ENCODE measurements at places on chromosomes 5 and 9.

DNA sequence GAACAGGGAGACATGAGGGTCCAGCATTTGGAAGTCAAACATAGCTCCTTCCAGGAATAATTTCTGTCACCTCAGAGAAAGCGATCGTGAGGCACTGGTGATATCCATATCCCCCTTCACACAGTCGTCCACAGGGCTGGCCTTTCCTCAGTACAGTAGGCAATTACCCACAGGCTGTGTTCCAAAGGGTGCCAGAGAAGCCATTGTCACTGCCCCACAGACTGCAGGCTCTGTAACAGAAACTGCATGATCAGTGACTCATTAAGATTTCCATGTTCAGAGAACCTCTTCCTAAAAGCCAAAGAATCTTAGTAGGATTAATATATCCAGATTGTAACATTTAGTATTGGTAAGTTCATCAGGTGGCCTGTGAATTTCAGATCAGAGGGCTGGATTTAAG is 127.6 kb downstream of the RPS23 start:
- peak; percentile 23 for DNase-seq

DNA sequence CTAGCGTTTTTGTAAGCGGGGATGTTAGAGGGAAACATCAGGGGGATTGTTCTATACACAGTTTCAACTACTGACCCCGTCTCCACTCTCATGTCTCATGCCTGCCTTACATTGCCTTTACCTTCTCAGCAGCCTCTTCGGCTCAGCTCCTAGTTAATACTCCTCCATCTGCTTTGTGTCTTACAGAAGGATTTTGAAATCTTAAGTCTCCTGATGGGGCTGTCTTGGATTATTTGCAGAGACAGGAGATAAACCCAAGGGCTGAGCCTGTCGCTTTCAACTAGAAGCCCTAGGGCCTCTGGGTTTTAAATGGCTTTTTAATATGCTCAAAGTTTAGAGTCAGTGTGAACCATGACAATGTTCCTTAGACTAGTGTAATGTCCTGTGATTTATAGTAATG is 161.5 kb downstream of the CARTPT start:
- no peak for DNase-seq

DNA sequence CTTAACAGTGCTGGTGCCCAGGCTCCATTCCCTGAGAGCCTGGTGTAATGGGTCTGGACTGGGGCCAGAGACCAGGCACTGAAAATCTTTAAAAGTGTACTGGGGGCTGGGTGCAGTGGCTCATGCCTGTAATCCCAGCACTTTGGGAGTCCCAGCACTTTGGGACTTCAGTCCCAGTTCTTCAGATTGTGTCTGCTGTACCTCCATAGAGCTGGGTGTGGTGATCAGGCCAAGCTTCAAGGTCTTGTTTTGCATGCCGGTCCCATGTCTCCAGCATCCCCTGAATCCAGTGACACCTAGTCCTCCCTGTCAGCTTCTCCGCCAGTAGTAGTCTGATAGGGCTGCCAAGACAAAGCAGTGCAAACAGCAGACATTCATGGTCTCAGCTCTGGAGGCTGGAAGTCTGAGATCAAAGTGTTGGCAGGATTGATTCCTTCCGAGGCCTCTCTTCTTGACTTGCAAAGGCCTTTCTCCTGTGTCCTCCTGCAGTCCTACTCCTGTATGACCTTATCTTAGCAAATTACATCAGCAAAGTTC is 108.2 kb downstream of the SYK start:
- DNase-seq, result no peak

DNA sequence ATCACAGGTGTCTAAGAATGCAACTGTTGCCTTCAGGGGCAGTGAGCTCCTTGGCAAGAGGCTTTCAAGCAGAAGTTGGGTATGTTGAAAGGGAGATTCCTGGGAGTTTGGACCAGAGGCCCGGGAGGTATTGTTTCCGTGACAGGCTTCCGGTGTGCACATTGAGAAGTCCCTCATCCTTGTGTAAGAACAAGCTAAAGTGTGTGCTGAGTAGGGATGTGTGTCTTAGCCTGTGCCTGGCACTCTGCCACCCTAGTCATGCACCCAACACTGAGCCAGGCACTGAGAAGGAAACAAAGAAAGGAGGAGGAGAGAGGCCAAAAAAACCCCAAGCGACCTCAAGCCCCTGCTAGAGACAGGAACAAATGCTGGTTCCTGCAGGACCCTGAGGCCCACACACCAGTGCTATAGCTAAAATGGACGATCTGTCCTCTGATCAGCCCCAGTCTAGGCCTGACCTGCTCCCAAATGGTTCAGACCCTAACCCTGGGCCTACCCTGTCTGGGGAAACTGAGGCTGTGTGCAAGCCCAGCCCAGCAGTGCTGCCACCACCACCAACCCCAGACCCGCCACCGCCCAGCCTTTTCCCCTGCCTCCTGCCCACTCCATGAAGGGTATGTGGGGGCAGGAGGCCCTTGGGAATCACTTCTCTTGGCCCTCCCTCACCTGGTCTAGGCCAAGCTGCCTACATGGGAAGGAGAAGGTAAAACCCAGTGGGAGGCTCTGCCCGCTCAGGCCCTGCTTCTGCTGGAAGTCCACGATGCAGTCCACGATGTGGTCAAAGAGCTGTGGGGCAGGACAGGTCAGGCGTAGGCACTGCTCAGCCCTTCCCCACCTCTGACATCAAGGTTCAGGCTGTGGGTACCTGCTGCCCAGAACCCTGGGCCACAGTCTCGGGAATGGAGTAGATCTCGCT is 12.6 kb downstream of the HK3 start:
- no peak for DNase-seq

DNA sequence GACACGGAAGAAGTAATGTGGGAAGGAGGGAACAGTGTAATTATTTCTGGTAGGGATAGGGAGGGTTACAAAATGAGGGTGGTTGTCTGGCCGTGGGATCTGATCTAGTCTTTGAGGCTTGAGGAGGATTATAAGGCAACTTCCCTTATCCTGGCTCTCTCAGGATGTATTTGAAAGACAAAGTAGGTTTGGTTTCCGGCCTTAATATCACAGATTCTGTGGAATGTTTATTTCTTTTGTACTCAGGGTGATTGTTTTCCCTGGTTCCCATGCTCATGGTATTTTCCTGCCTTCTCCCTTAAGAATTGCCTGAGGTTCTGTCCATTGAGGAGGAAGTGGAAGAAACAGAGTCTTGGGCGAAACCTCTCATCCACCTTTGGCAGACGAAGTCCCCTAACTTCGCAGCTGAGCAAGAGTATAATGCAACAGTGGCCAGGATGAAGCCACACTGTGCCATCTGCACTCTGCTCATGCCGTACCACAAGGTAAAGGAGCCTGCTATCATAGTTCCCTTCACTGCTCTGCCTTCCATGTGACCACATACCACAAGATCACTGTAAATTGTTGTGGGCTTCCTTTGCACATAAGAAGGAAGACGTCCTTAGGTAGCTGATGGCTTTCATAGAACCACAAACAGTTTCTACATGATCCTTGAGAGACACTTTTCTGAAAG is 253.8 kb downstream of the KDM4C start:
- DNase-seq, result no peak

DNA sequence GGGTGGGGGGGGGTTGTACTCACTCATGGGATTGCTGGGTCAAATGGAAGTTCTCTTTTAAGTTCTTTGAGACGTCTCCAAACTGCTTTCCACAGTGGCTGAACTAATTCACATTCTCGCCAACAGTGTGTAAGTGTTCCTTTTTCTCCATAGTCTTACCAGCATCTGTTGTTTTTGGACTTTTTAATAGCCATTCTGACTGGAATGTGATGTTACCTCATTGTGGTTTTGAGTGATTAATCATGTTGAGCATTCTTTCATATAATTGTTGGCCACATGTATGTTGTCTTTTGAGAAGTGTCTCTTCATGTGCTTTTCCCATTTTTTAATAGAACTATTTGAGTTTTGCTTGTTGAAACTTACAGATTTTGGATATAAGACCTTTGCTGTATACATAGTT is 94.9 kb upstream of the PLPPR1 start:
- peak; percentile 45 for DNase-seq

DNA sequence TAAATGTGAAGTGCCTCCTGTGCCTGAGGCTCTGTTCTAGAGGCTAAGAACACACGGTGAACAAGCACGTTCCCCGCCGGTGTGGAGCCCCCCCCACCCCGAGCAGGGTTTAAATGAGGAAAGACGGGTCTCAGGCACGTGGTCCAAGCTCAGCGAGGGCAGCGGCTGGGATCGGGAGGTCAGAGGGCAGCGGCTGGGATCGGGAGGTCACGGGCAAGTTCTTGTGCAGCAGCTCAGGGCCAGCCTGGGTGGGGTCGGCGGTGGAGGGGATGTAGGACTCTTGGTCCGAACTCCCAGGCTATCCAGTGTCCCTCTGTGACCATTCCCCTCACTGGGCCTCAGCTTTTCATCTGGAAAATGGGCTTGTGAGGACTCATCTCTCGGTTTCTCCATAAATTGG is 2.7 kb upstream of the GBGT1 start:
- DNase-seq, result no peak

DNA sequence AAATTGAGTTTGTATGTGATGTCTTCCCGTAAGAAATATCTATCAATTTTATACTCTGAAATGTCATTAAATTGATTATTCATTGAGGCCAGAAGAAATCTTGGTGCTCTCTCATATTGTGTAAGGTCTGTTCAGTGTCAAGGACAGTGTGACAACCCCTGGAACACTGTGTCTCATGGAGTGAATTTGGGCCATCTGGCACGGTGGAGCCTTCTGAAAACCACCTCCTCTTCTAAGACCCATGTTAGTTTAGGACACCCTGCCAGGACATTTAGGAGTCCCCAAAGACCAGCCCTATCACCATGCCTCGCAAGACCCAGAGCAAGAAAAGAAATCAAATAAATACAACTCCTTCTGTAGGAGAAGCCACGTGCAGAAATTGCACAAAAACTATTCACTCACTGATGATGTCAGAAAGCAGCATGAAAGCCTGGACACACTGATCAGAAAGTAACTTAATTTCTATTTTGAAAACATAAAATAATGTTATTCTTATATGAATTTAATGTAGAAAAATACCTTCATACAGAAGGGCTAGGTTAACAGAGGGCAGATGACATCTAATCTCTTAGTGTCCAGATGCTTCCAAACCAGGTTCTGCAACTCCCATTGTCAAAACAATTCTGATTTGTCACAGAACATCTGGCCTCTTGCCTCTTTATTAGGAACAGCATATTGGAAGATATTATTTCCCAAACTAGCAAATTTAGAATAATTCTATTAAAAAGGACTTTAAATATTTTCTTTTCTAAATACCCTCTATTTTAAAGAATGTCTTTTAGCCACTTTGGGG is 298.8 kb downstream of the NR2F1-AS1 start:
- DNase-seq, result peak; percentile 27

- DNase-seq, result no peak
These were observed 309.3 kb downstream of the CHSY3 start for GRCh38 chr5:130213607-130214006.

DNA sequence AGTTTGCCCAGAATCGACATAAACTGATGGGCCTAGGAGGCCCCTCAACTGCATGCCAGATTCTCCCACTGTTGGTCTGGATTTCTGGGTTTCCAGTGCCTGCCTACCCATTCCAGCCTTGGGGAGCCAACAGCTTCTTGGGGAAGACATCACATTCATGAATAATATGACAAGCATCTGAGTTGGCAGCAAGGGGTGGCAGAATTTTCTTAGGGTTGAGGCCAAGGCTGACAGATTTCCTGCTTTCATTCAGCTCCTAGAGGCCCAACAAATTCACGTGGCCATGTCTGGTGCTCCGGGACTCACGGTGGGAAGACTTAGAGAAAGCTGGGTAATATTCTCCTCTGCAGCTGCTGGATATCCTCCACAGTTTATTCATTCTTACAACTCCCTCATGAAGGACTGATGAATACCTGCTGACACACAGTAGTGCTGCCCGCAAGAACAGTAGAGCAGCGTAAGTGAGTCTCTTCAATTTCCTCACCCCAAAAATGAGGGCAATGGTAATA is 305.0 kb upstream of the TNC start:
- no peak for DNase-seq

- DNase-seq, result no peak
These were observed 210.1 kb downstream of the ERCC6L2 start for GRCh38 chr9:96085491-96086143.

GRCh38 chr5:171845857-171846256 is 60.2 kb downstream of the SMIM23 start:
- DNase-seq, result peak; percentile 69

- DNase-seq, result no peak
These were observed 159.7 kb downstream of the DAB2IP start for GRCh38 chr9:121811140-121811539.

GRCh38 chr5:139926797-139927503 is 116.1 kb downstream of the NRG2 start:
- no peak for DNase-seq

DNA sequence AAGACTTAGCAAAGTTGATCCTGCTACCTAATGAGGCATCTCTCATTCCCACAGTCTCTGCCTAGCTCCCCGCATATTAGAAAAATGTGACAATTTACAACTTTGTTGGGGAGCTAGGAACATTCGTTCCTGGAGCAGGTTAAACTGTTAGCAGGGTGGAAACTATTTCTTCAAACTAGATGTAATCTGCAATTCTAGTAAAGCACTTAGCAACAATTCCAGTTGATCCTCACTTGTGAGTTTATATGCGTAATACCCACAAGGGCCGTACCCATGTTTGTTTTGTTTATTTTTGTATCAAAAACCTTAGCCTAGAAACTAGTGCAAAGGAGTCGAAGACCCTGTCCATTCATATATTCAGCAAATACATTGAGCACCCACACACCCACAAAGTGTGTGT is 175.8 kb upstream of the DMAC1 start:
- DNase-seq, result no peak

DNA sequence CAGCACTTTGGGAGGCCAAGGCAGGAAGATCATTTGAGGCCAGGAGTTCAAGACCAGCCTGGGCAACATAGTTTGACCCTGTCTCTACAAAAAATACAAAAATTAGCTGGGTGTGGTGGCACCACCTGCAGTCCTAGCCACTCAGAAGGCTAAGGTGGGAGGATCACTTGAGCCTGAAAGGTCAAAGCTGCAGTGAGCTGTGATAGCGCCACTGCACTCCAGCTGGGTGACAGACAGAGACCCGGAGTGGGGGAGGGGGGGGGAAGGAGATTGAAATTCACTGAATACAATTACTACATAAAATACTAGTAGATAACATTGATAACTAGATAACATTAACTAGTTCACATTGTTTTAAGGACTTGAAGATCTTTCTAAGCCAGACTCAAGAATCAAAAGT is 345.6 kb downstream of the BNC2 start:
- no peak for DNase-seq

DNA sequence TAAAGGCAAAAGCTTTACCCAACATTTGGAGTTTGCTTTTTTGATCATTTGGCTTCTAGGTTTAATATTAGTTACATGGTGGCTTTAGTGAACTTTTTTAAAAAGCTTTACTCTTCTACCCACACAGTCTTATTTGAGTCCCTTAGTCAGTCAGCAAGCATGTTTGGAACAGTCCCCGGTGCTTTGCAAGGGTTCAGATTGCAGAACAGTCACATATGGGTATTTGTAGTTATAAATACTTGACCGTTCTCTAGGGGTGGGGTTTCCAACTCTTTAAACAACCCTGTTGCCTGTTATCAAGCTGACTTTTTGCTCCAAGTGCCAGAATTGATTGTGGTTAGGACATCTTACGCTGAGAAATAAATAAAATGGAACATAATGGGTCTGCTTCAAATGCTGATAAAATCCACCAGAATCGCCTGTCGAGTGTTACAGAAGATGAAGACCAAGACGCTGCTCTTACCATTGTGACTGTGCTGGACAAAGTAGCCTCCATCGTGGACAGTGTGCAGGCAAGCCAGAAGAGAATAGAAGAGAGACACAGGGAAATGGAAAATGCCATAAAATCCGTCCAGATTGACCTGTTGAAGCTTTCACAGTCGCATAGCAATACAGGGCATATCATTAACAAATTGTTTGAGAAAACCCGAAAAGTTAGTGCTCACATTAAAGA is at the start of gene CAVIN4:
Gene CAVIN4, plus strand, starts transcription at position 304 of the 673 bp plus-strand sequence. Its CDS starts 65 bp downstream, at position 369.
- peak; percentile 79 for DNase-seq

- DNase-seq, result no peak
These were observed 96.3 kb downstream of the ANKRD33B start for GRCh38 chr5:10660135-10660534.

All from GM23248 (cell line).